Stimulated activated CD4-positive, alpha-beta T cell treated with anti-CD3 and anti-CD28 coated beads, Interleukin-1b, Interleukin-23, amount 100 ng/mL, for 1 hour (primary cell): ENCODE measurements at places on chromosomes 11 and 22.
A peak's percentile ranks its signal among the peaks of the same experiment; 100 is the strongest.

- peak; percentile 65 for DNase-seq
Measured at GRCh38 chr22:30390974-30391691, 3.9 kb upstream of the RNF215 start.

GRCh38 chr11:108584973-108585372 is 8.6 kb downstream of the EXPH5 start:
- DNase-seq = no peak

GRCh38 chr11:44773351-44773965 is 46.7 kb downstream of the TSPAN18 start:
- no peak for DNase-seq

- no peak for DNase-seq
Measured at GRCh38 chr11:46845440-46845739, 690 bp downstream of the CKAP5 start.

DNA sequence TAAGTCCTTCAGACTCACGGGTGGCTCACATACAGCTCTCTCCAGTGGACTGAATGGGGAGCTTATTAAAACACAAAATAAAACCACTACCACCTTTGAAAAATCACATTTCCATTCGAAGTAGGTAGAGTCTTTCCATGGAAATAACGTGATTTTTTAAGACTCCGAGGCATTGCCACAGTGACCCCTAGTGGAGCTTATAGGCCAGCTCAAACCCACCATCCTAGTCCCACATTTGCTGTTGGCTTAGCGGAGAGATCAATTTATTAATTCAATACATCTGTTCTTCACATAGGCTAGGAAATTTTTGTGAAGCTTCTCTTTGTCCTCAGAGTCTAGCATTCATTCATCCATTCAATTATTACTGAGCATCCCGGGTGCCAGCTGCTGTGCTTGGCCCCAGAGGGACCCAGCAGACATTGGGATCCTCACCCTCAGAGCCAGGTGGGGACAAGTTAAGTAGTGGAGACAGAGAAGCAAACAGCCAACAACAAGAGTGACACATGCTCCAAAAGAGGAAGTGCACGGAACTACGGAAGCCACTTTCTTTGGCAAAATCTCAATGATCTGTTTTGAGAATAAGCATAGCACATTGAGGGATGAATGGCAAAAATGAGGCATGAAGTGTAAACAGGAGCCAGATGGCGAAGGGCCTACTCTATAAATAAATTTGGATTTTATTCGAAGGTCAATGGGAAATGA is 10.2 kb upstream of the P4HA3 start:
- DNase-seq = no peak

GRCh38 chr11:22938691-22939090 is 78.4 kb upstream of the CCDC179 start:
- no peak for DNase-seq

DNA sequence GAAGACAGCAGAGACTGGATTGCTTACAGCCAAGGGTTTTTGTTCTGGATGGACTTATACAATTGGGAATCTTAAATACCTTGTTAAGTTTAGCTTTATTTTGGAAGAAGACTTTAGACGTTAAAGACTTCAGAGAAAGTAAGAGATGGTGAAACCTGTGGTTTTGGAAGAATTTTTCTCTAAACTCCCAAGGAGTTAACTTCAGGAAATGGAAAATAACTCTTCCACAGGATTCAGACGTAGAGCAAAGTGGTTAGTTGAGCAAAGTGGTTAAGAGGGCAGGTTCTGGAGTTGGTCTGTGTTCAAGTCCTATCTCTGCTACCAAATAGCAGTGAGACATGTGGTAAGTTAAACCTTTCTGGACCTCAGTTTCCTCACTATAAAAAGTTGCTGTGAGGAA is 12.8 kb downstream of the PITPNB start:
- DNase-seq = no peak

DNA sequence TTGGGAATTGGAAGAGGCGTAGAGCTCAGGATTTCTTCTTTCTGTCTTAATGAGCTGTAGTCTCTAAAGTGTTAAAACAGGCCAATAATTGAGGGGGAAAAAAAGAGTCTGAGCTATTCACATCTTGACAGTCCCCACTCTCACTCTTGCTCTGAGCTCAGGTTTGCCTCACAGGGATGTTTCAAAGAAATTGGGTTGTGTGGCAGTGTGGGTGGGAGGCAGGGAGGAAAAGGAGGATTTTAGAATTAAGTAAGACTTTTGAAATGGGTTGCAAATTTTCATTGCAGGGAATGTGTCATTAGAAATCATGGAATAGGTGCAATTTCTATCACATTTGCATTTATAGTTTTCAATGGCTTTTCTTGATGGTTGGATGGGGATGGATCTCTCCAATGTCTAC is 338.8 kb upstream of the KIRREL3 start:
- no peak for DNase-seq

DNA sequence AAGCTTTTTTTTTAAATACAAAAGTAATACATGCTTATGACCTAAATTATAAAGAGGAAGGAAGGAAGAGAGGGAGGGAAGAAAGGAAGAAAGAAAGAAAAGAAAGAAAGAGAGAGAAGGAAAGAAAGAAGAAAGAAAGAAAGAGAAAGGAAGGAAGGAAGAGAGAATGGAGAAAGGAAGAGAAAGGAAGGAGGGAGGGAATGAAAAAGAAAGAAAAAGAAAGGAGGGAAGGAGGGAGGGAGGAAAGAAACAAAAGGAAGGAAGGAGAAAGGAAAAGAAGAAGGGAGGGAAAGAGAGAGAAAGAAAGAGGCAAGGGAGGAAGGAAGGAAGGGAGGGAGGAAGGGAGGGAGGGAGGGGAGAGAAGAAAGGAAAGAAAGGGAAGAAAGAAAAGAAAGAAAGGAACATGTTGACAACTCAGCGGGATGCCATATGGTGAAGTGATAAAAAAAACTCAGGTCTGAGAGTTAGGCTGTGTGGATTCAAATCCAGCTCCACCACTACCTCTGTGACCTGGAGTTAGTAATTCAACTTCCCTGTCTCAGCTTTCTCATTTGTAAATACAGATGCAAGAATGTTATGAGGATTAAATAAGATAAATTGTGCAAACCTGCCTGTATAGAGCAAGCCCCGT is 9.6 kb upstream of the EED start:
- no peak for DNase-seq

DNA sequence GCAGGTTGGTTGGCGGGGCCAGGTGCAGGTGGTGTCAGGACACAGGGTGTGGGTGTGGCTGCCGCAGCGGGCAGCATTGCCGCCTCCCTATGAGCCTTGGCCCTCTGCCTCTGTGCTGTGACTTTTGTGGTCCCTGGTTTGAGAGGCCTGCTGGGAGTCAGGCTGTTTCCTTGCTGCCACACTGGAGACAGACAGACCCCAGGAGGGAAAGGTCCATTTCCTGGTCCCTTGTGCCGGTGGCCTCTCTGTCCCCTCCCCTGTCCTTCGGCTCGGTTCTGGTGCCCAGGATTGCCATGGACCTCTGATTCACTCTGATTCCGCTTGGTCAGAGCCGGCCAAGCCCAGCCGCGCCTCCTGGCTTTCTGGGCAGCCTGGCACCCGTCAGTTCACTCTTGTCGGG is 196.9 kb downstream of the TBC1D22A start:
- DNase-seq = no peak

- peak; percentile 85 for DNase-seq
Measured at GRCh38 chr22:21867528-21868266, at the start of gene MAPK1. MAPK1 (minus strand) TSS chr22:21867645; CDS start chr22:21867440, 205 bp downstream.

GRCh38 chr11:9029422-9029821 is 25.6 kb upstream of the NRIP3 start:
- DNase-seq = no peak

GRCh38 chr11:130515829-130516553 is 67.5 kb downstream of the ADAMTS15 start:
- no peak for DNase-seq

DNA sequence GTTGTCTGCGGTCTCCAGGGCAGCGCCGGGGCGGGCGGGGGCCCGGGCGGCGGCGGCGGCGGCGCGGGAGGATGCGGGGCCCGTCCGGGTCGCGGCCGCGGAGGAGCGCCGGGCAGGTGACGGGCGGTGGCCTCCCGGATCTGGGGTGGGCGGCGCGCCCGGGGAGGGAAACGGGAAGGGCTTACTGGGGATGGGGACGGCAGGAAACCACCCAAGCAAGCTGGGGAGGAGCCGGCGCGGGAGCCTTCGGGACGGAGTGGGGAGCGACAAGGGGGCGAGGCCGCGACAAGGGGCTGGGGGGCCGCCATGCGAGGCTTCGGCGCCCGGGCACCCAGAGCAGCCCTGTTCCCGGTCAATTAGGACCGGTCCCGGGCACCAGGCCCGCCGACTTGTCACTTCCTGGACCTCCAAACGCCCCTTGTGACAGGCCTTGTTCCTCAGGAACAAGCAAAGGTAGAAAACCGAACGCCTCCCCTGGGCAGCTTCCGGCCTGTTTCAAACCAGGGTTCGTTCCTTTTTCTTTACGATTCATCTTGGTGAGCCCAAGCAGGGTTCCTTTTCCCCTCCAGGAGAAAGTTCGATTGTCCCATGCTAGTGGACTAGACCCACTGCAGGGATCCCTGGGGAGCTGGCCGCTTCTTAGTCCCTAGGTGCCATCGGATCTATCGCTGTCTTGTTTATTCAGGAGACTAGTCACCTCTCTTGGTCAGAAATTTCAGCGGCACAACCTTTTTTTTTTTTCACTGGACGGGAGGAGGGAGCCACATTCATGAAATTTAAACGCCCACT is 492 bp downstream of the JHY start:
- no peak for DNase-seq

DNA sequence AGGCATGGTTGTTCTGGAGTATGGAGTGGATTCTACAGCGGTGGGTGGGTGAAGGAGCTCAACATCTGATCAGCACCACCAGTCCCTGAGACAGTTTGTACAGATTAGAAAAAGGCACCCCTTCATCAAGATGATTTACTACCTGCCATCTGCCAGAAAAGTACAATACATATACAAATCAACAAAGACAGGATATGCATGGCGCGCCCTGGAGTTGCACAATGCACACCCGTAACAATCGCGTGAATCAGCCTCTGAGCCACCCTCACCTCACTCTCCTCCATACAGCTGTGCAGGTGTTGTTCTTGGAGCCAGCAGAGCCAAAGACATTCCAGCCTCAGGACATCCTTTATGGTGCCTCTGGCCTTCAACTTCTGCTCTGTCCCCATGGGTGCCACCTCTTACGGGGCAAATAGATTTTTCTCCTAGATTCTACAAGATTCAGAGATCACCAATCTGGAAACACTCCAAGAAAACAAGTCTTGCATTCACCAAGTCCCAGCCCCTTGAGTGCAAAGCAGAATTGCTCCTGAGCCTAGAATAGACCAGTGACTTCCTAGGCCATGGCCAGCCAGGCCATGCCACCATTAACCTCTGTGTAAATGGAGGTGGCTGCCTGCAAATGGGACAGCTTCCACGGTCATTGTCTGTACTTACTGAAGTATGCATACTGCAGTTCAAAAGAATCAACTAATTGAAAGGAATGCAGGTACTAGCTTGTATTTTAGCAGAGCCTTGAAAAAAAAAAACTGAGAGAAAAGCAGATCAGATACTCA is 490.9 kb downstream of the SOX6 start:
- no peak for DNase-seq

DNA sequence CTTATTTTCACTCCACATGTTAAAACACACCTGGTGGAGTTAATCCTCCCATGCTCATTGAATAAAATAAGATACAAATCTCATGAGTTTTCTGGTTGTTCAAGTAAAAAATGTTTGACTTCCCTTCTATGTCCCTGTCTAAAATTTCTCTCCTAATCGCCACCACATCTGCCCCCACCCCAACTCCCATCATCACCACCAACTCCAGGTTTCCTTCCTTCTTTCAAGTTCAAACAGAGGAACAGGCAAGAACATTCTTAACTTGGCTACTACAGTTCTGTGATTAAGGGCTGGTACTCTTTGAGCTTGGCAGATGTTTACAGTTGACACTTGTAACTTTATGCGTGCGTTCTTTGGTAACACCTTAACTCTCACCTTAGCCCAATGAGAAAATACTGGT is 9.1 kb upstream of the PSMA1 start:
- DNase-seq = no peak

GRCh38 chr11:46952553-46952952 is 16.0 kb downstream of the CSTPP1 start:
- DNase-seq = no peak

DNA sequence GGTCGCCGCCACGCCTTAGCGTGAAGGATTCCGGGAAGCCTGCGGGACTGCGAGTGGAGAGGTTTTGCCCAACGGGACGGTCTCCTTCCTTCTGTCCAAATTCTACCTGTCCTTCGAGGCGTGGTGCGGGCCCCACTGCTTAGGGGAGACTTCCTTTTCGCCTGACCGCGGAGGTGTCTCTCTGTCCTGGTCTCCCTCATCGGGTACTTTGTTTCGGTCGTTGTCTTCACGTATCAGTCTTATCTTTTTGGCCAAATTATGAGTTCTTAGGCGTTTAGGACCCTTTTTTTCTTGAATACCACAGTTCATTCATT is 388 bp downstream of the HINFP start:
- no peak for DNase-seq

- no peak for DNase-seq
Measured at GRCh38 chr11:62588966-62589637, 2.2 kb downstream of the TUT1 start.

DNA sequence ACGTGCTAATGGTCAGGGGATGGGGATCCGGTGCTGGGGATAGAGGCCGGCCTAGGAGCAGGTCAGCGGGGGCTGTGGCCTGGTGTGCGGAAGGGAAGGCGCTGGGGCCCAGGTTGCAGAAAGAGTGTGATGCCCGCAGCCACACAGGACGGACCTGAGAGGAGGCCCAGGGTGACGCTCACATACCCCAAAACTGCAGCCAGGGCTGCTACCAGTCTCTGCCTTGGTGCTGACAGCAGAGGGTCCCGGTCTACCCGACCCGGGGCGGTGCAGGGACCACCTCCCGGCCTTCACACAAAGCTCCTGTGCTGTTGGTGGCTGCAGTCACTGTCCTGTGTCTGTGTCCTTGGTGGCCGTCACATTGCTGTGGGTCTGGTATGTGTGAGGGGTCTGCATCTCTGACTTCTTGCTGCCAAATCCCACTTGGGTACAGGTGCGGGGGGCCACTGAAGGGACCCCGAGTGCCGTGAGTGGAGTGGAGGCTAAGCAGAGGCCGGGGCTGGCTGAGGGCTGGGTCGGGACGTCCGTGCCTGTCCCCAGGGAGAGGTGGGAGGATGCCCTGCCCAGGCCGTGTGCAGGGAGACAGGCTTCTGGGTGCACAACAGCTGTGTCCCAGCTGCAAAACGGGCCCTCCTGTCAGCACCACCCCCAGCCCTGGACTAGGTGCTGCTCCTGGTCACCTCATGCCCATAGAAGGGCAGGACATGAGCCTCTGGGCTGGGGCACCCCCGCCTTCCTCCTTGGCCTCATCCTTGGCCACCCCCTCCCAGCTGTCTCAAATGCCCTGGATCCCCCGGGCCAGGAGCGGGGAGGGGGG is 1.5 kb downstream of the LSP1 start:
- no peak for DNase-seq

- DNase-seq = no peak
Measured at GRCh38 chr11:7637447-7638157, 35.7 kb downstream of the CYB5R2 start.
